ENCODE measurements at places on chromosomes 1 and 21.

DNA sequence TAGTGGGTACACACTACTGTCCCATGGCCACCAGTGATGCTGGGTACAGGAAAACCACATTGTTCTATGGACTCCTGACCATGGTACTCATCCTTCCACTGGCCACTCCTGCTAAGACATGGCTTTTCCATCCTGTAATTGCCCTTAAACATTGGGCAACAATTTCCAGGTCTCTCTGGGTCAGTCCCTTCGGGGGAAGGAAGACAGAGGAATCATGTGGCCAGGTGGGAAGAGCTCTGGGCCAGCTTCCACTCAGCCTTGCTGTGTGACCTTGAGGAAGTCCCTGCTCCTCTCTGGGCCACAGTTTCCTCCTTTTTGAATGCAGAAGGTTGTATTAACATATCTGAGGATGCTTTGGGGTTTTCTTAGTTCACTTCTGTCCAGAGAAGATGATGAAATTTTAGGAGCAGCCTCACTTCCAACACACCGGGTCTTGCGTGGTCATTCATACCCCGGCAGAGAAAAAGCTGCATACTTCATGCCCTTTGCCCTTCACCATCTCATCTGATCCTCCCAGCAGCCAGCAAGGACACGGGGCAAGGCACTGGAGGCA is 50.8 kb downstream of the SRRM1 start:
- no peak for DNase-seq

- DNase-seq: no peak
Measured at GRCh38 chr1:18770799-18771198, 88.7 kb downstream of the TAS1R2 start.

DNA sequence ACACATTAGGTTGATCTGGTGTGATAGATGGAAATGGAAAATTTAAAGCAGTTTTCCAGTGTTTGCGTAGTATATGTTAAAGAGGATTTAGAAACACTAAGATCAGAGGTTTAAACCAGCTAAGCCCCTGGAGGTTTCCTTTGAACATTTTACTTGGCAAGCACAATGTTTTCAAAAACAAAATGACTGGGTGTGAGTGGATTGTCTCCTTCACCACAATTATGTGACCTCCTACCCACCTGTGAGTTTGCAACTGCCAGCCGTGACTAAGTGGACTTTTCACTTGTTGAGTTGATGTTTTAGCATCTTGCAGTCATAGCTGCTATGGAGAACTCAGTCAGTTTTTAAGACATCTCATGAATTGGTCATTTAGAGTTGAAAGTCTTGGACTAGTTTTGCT is 4.7 kb downstream of the CCDC190 start:
- no peak for DNase-seq

DNA sequence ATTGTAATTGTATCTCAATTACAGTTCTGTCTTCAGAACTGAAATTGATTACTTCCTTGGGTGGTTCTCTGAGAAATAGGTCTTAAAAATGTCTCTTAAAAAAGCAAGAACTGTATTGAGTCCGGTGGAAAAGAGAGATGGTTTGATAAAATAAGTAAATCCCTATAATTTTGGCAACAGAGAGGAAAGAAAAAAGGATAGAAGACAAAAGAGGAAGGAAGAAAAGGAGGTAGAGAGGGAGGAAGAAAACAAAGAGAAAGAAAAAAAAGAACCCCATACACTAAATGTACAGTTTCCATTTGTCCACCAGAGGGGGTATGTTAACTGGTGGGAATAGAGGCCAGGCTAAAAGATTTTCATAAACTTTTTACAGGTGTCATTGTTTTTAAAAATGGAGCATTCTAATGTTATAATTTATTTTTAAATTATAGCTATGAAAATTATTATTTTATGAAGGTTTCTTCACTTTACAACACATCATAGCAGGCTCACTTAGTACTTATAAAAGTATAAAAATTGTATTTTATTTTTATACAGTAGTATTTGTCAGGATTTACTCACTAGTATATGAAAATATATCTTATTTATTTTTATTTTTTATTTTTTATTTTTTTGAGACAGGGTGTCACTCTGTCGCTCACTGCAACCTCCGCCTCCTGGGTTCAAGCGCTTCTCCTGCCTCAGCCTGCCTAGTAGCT is 2.1 kb upstream of the UBE2T start:
- DNase-seq: no peak

All from activated CD4-positive, CD25-positive, alpha-beta regulatory T cell treated with anti-CD3 and anti-CD28 coated beads, Interleukin-2, amount 50 U/mL, for 72 hours (primary cell).